ENCODE measurements at places on chromosomes 16 and 17.

DNA sequence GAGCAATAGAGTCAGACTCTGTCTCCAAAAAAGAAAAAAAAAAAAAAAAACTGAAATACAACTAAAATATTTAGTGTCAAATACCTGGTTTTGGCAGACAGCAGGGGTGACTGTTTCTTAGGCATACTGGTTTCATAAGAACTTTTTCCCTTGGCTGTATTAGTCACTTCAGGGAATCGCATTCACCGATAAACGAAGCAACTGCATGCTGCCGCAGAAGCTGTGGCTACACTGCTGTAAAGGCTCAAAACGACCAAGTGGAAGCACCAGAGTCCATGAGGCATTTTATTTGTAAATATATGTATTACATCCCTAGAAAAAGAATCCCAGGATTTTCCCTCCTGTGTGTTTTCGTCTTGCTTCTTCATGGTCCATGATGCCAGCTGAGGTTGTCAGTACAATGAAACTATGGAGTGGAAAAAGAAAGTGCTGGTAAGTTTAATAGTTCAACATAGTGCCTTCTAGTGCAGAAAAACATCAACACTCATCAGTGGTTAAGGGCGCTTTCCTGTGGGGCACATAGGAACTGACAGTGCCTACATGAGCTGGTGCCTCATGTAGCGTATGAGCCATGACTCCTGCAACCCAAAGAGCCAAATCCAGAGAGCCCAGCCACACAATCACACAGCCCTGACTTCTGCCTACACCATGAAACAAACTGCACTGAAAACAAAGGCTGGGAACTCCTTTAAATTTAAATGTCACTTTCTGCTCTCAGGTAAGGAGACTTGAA, 7.3 kb downstream of the RPS15A start:
- no peak for DNase-seq

DNA sequence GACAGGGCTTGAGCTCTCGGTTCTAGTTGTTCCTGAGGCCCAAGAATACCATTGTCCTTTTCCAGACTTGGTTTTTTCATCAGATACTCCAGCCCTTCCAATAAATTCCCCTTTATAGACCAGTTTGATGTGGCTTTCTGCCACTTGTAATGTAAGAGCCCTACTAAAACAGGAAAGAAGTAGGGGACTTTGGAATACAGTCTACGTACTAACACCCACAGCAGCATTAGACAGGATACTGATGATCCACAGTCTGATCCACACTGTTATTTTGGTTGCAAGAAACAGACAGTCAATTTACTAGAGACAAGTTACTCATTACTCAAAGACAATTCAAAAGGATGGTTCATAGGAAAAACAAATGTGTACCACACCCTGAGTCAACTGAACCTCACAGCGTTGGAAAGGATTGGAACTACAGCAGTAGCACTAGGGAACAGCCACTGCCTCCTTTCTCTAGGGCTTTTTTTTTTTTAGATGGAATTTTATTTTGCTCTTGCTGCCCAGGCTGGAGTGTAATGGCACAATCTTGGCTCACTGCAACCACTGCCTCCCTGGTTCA, 45.9 kb upstream of the MED13 start:
- no peak for DNase-seq

DNA sequence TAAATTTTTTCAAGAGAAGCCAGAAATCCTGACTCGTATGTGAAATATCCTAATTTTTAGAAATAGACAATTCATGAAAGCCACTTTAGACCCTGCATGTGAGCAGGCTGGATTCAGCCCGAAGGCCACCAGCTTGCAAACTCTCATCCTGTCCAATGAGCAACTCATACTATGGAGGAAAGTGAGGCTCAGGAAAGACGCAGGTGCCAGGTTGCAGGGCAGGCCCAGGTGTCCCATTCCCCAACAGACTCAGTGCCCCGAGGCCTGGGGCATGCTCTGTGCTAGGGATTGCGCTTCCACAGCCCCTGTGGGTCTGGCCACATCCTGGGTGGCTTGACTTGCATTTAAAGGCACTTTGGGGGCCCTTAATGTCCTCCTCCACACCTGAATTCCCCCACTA, 16.7 kb upstream of the RASD1 start:
- DNase-seq: no peak

DNA sequence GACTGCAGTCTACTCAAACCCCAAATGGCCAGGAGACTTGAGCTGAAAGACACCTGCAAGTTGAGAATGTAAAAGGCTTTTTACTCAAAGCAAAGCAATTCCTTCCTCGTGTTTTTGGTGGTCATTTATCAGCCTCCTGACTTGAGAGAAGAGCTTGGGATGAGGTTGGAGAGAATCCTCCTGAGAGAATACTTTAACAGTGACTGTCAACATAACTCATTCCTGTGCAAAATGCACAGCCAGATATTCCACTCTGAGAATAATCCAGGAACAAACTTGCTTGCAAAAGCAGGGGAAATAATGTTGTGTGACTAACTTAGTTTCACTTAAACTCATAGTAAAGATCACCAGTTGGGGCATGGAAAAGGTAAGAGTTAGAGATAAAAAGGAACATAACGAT, 53.4 kb downstream of the SNTB2 start:
- DNase-seq: no peak

- no peak for DNase-seq
These were observed 13.9 kb upstream of the USP36 start for GRCh38 chr17:78854508-78854907.

DNA sequence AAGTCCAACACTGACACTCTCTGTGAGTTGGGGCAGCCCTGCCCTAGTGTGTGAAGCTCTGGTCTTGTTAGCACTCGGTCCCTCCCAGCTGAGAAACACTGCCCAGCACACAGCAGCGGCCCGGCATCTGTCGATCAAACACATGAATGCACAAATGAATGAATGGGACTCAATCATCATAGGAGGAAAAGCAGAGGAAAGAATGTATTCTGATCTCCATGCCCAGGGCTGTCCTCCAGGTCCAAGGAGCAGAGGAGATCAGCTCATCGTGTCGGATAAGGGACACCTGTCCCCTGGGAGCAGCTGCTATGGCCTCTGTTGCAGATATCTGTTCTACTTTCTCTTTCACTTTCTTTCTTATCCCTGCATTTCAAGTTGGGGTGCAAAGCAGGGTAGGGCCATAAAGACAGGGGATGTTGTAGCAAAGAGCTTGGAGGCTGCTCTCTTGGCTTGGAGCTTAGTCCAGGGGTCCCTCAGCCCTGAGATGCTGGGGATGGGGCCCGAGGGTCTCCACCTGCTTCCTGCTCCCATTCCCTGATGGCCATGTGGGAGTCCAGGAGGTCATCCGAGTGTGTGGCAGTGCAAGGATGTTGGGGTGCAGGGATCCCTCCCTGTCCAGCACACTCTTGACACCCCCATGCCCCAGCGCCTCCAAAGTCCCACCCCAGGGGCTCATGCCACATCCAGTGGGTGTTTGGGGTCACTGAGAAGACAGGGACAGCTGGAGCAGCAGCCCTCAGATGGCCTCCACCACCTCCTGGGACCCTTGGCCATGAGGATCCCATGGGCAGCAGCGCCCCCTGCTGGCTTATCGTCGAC, 88.2 kb downstream of the IRF8 start:
- DNase-seq: no peak

- DNase-seq: no peak
These were observed 10.2 kb downstream of the CDR2 start for GRCh38 chr16:22364241-22364640.

DNA sequence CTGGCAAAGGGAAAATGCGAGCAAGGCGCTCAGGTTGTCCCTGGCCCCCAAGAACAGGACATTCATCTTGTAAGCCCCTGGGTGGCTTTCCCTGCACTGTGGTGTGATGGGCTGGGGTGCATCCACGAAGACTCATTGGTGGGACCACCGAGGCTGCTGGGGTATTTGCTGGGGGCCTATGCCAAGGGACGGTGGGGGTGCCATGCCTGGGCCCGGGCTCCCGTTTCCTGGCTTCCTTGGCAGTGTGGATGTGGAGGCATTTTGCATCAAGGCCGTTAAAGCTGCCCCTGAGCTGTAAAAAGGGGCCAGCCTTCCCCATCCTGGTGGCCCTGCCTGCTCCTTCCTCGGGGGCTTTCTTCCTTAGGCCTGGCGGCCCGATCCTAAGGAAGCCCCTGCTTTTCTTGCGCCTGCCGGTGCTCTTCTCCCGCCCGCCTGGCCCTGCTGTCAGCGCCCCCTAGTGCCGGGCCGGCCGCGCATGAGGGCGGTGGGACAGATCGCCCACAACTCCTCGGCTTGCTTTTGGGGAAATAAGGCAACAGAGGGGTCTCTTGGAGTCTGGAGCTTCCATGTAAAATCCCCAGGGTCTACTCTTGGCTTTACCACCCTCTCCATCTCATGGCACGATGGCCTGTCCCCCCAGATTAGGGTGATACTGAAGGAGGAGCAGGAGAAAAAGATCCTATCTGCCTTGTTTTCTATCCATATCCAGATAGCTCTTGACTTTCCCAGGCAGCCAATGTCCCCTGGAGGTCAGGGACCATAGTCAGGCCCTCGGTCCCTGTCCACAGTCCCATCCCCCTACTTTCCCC, 9.8 kb upstream of the TBX2 start:
- no peak for DNase-seq

DNA sequence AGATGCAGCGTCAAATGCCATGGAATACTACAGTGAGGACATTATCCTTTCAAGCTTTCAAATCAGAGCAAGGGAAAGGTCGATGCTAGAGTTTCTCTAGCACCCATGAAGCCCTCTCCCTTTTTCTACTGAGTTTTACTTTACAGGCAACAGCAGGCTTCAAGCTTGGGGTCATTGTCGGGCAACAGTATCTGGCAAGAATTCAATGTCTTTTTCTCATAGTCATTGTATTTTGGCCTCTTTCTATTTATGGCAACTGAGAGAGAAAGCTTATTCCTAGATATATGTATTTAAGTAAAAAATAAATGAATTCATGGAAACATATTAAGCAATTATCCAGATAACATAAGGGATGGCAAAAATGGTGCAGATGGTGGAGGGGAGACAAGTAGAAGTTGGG, 364 bp upstream of the CETP start:
- no peak for DNase-seq

DNA sequence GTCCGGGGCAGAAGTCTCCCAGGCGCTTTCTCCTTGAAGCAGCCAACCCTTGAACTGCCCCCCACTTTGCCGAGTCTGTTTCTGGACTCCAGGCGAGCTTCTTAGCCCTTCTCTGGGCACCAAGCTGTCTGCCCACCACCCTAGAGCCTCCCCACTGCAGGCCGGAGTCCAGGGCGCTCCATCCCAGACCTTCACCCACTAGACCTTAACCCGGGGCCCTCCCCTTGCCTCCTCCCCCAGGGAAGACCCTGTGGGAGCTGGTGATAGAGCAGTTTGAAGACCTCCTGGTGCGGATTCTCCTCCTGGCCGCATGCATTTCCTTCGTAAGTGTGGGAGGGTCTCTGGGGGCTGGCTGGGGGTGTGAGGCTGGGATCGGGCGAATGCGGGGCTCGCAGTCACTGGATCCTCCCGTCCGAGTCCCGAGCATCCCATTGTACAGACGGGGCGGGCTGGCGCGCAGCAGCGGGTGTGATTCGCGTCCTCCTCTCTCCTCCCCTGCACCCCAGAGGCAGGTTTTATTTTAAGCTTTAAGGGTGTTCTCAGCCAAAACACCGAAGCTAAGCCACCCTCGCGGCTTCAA, 1.1 kb downstream of the ATP2A1 start:
- DNase-seq: no peak

DNA sequence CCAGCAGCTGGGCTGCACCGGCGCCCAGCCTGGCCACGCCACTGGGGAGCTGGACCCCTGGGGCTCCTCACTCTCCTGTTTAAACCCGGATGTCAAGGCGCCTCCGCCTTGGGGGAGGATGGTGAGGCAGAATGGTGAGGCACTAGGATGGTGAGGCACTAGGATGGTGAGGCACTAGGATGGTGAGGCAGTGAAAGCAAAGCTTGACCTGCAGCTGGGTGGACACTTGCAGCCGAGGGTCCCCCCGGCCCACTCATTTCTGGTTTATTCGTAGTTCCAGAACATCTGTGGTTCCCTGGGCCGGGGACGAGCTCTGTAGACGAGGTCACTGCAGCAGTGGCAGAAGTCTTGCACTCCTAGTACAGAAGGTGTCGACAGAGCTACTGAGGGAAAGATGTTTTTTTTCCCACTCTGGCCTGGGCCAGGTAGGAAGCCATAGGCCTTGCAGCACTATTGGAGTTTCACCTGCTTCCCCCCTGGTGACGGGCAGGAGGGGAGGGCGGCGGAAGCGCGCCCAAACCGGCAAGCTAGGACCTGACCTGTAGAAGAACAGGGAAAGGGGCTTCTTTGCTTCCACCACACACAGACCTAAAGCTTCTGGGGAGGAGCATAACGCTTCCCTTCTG, 1.1 kb upstream of the HNF1B start:
- no peak for DNase-seq

GRCh38 chr17:82483836-82484235, 25.3 kb downstream of the NARF start:
- DNase-seq: no peak

DNA sequence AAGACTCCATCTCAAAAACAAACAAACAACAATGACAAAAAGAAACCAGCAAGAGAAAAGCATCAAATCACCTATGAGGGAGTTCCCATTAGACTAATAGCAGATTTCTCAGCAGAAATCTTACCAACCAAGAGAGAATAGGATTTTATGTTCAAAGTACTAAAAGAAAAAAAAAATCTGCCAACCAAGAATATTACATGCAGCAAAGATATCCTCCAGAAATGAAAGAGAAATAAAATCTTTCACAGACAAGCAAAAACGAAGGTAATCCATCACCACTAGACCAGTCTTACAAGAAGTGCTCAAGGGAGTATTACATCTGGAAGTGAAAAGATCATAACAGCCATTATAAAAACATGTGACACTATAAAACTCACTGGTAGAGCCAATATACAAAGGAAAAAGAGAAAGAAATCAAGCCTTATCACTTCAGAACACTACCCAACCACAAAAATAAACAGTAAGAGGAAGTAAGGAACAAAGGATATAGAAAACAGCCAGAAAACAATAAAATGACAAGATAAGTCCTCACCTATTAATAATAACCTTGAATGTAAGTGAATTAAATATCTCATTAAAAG, 66.3 kb downstream of the STX8 start:
- DNase-seq: no peak

DNA sequence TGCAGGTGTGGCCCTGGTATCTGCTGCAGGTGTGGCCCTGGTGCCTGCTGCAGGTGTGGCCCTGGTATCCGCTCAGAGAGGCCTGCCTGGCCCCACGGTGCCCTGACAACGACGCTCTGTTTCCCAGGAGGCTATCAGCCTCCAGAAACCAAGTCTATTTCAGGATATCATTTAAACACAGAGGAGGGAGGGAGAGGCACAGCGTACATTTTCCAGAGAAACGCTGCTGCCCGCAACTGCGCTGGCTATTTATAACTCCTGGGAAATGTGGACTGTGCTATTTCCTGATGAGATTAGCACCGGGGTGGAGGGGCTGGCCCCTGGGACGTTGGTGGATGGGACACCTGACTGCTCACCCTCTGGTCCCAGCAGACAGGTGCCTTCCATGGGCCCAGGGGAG, 22.5 kb downstream of the TIMM22 start:
- no peak for DNase-seq

DNA sequence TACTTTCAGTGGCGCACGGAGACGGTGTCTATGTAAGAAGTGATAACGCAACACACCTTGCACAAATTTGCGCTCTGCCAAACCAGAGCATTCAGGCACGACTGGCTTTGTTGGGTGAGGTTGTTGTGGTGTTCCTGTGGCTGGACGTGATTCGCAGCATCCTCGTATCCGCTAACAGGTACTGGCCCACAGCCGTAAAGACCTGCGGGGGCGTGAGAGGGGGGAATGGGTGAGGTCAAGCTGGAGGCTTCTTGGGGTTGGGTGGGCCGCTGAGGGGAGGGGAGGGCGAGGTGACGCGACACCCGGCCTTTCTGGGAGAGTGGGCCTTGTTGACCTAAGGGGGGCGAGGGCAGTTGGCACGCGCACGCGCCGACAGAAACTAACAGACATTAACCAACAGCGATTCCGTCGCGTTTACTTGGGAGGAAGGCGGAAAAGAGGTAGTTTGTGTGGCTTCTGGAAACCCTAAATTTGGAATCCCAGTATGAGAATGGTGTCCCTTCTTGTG, 510.9 kb downstream of the KCNJ18 start:
- DNase-seq: no peak
